SK-N-SH (cell line): ENCODE measurements at places on chromosomes 1 and 21. TPM values are rescaled to one million over a fixed set of nuclear protein-coding genes. Genes with fewer than 3 reads are reported as not detected.

- no peak for DNase-seq
These were observed 109.5 kb upstream of the KIF26B start for GRCh38 chr1:245045087-245045881.

The MPZ gene
- 2.4 and 2.9 TPM in 2 replicates for polyA plus RNA-seq

DNA sequence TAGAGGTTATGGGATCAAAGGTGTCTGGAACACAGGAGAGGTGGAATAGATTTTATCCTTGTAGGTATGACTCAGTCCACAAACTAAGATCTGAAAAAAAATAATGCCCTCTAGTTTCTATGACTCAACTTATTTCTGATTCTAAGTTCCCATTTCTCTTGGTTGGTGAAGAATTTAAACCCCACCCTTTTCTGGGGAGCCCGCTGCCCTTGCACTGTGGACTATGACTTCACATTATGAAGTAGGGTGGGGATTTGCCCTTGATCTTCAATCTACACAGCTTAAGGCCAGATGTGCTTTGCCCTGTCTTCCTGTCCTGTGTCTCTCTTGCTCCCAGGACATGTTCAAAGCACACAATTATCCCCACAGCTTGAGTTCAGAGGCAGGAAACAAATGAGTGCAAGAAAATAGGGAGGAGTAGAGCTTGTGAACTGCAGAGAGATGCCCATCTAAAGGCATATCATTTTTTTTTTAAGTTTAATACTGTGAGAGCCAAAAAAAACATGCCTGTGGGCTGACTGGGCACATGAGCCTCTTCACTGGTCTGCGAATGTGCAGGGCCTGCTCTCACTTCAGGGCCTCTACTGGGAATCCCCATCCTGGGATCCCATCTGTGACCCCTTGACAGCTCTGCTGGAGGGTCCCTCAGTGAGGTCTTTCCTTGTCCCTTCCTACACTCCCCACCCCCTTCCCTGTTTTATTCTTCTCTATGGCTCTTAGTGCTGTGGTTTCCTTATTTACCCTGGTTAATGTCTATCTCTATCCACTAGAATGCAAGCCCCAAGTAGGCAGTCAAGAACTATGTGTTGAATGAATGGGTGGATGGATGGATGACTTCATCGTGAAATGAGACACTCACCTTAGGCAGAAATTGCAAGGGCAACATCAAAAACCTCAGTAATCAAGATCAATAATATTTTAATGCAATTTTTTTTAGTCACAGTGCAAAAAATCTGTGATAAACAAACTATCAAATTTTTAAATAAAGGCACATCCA, 61.5 kb downstream of the CD58 start:
- no peak for DNase-seq

The NKAIN1 gene
- 0.54 and 0.96 TPM in 2 replicates for polyA plus RNA-seq

- no peak for DNase-seq
These were observed 146.2 kb upstream of the IRF2BP2 start for GRCh38 chr1:234756066-234756774.

GRCh38 chr1:206663832-206664652, 20.7 kb upstream of the MAPKAPK2 start:
- peak; percentile 84 for DNase-seq

The TINAGL1 gene
- 0.23 TPM in 1 of 2 replicates, not detected in the other for polyA plus RNA-seq

GRCh38 chr21:45366931-45367401, 38.0 kb upstream of the COL18A1 start:
- DNase-seq: peak; percentile 79

- no peak for DNase-seq
These were observed 61.7 kb upstream of the PUM1 start for GRCh38 chr1:31127266-31127665.

GRCh38 chr21:42158846-42159245, 60.1 kb upstream of the ABCG1 start:
- no peak for DNase-seq

- no peak for DNase-seq
These were observed 200.8 kb upstream of the ST6GALNAC5 start for GRCh38 chr1:76666499-76666898.

The ROR1 gene
- 4.0 and 5.5 TPM in 2 replicates for polyA plus RNA-seq

The MEX3A gene
- 15.1 and 16.2 TPM in 2 replicates for polyA plus RNA-seq

DNA sequence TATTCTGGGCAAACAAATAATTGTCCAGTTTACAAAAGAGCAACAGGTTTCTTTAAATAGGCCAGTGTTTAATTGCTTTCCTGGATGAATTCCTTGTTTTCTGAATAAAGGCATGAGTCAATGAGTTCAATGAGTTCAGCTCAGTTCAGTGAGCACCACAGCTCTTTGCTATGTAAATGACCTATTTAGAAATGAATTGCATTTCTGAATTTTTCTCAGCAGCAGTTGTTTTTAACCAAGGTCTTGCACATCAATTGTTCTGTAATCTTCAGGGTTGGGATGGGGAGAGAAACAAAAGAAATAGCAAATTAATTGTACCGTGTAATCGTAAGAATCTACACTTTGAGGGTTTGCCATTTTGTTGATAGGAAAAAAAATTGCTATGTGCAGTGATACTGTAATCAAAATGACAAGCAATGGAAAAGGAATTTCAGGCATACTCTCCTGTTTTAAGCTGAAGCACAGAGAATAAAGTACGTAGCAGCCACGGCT, 45.7 kb downstream of the MIS18A start:
- DNase-seq: no peak

The GJA8 gene
- not detected in 2 replicates for polyA plus RNA-seq

DNA sequence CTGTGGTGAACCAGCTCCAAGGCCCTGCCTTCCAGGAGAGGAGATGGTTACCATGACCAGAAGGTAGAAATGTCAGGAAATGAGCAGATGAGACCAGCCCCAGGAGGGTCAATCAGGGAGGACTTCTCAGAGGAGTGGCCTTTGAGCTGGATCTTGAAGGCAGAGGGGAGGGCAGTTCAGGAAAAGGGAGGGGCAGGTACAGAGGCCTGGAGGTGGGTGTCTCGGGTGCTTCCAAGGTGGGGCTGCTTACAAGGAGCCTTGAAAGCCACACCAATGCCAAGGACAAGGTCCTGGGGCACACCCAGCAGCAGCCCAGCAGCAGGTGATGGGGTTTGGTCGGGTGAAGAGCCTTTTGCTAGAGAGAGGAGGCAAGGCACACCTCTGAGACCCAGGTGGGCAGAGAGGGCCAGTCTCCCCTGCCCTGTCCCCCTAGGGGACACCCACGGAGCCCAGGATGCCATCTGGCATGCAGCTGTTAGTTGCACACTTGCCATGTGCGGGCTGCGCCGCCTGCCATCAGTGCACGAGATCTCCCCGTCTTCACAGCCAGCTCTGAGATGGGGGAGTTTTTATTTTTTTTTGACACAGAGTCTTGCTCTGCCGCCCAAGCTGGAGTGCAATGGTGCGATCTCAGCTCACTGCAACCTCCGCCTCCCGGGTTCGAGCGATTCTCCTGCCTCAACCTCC, 18.5 kb downstream of the SLC66A1 start:
- DNase-seq: peak; percentile 76

- DNase-seq: no peak
These were observed 63.1 kb upstream of the PBX1 start for GRCh38 chr1:164495905-164496304.
